ENCODE measurements at places on chromosomes 7 and 10.

GRCh38 chr10:47421057-47421952, 37.2 kb upstream of the ZNF488 start:
- H3K4me1 ChIP-seq: no peaks in the 10 kb centered on the region
- no peaks in the 10 kb centered on the region for H3K27me3 ChIP-seq
- no peak overlapping the region for H3K4me3 ChIP-seq
- H3K27ac ChIP-seq: no peak overlapping the region
- no peaks in the 10 kb centered on the region for H3K36me3 ChIP-seq

DNA sequence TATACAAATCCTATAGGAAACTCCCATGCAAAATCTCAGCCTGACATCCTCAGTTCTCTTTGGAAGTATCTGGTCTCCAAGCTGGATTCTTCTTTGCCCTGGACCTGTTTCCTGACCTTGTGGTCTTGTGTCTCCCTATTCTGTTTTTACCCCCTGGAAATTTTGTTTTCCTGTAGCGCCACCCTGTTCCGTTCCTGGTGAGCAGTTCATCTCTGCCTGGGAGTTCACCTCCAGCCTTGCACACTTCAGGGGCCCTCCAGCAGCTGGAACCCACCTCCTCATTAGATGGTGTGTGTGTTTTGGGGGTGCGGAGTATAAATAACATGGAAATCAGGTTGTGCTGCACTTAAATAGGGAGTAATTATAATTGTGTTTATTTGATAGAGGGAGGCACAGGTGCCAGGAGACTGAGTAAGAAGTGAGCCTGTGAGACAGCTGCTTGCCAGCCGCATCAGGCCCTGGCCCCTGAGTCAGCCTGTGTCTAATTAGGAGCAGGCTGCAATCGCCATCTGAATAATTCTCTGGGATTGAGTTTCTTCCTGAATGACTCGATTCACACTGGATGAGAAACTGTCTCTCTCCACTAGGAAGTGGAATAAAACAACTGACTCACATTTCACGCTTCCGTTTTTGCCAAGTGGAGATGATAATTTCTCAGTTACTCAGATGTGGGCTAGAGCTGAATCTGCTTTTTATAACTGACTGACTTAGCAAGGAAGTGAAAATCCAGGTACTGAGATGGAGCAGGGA, 69.4 kb upstream of the HECTD2 start:
- no peaks in the 10 kb centered on the region for H3K36me3 ChIP-seq
- DNase-seq: no peak
- no peak overlapping the region for H3K27ac ChIP-seq
- H3K4me3 ChIP-seq: no peak overlapping the region

DNA sequence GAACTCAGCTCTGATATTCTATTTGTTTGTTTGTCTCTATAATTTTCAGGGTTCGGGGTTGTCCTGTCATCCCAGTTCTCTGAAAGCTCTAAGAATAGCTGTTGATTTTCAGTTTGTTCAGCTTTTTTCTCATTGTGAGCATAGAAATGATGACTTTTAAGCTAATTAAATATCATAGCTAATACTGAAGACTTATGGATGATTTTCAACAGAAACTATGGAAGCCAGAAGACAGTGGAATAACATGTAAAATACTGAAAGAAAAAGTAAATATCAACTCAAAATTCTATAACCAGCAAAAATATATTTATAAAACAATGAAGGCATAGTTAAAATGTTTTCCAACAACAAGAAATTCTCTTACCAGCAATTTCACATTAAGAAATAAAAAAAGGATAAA, 96.4 kb upstream of the ETV1 start:
- H3K4me3 ChIP-seq: no peak overlapping the region
- H3K27me3 ChIP-seq: no peaks in the 10 kb centered on the region
- H3K27ac ChIP-seq: no peak overlapping the region
- no peaks in the 10 kb centered on the region for H3K36me3 ChIP-seq
- H3K4me1 ChIP-seq: no peaks in the 10 kb centered on the region
- no peak for DNase-seq

- H3K36me3 ChIP-seq: no peaks in the 10 kb centered on the region
- H3K27me3 ChIP-seq: no peaks in the 10 kb centered on the region
- H3K27ac ChIP-seq: no peak overlapping the region
- no peak for DNase-seq
These were observed 29.0 kb downstream of the ARHGAP22 start for GRCh38 chr10:48575901-48576300.

DNA sequence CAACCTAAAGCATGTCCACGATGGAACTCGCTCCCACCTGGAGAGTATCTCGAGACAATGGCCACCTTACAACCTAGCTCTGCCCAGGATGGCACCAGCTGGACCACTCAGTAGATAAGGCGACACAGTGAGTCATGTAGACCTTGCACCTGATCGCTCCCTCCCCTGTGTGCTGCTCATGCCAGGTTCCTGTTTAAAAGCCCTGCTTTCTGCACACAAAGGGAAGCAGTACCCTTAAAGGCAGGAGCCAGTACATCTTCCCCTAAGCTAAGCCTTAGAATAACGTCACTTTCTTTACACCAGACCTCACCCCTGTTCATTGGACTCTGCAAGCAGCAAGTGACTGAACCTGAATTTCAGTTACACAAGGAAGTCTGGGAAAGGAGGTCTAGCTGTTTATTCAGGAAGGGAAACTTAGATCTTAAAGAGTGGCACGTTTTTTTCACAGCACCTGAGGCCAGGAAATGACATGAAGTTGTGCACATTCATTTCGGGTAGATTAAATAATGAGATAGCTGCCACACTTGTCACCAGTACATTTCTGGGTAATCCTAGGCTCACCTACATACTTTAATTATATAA, 117.9 kb downstream of the MTPAP start:
- no peak overlapping the region for H3K27ac ChIP-seq
- no peaks in the 10 kb centered on the region for H3K27me3 ChIP-seq
- no peak for DNase-seq
- H3K4me3 ChIP-seq: no peak overlapping the region

GRCh38 chr7:152702-153391, 39.5 kb upstream of the FAM20C start:
- H3K27me3 ChIP-seq: no peaks in the 10 kb centered on the region
- no peaks in the 10 kb centered on the region for H3K36me3 ChIP-seq
- no peak overlapping the region for H3K27ac ChIP-seq
- H3K4me3 ChIP-seq: no peak overlapping the region
- H3K4me1 ChIP-seq: no peaks in the 10 kb centered on the region
- DNase-seq: no peak

DNA sequence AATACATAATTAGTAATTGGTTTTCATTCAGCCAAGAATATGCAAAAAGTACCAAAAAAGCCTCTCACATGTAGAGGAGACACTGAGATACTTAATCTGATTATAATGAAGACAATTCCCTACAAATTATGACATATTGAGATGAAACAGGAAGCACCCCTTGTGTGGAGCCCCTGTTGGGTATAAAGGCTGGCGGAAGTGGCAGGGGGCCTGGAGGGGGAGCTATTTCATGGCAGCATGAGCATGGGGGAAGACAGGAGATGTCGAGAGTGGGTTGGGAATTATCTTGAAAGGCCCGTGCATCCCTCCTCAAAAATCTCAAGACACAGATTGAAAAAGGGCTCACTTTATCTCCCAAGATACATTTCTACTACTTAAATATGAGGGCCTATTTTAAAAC, 96.9 kb downstream of the PIP4K2A start:
- no peaks in the 10 kb centered on the region for H3K36me3 ChIP-seq
- H3K27ac ChIP-seq: no peak overlapping the region
- no peak overlapping the region for H3K4me3 ChIP-seq
- H3K27me3 ChIP-seq: no peaks in the 10 kb centered on the region
- H3K4me1 ChIP-seq: no peaks in the 10 kb centered on the region

GRCh38 chr7:141731476-141732149, 6.5 kb upstream of the SSBP1 start:
- H3K27ac ChIP-seq: no peak overlapping the region
- no peak for DNase-seq
- H3K4me1 ChIP-seq: no peaks in the 10 kb centered on the region
- H3K36me3 ChIP-seq: no peaks in the 10 kb centered on the region
- no peak overlapping the region for H3K4me3 ChIP-seq

DNA sequence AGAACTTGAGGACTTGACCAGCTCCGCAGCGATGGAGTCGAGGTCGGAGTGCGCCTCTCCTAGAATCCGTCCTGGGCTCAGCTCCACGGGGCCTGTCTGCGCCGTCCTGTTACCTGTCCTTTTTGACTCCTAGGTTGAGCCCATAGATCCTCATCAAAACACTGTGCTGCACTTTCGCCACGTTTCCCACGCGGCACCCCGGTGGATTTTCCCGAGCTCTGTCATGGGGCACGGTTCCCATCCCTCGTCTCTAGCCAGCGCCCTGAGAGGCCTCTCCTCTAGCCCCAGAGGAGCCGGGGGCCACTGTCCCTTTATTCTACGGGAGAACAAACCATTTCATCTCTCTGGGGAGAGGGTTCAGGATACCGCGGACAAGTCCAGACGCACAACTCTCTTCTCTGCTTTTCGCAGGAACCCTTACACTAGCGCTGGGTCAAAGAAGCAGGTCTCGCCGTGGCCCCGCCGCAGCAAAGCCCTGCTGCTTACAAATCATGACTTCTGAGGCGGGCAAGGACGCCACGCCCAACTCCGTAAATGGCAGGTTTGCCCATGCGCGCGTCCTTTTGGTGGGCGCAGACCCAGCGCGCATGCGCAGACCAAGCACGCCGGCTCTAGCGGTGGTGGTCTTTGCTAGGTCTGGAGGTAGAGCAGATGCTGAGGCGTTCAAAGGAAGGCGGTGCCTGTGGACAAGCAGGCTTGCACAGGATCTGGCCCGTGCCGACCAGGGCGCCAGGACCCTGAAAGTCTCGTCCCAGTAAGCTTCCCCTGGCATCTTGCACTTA, 10.3 kb upstream of the ANKRD7 start:
- peak overlapping the region; percentile 43 for H3K4me3 ChIP-seq
- H3K36me3 ChIP-seq: no peaks in the 10 kb centered on the region
- no peaks in the 10 kb centered on the region for H3K4me1 ChIP-seq
- no peak overlapping the region for H3K27ac ChIP-seq
- peak; percentile 65 for DNase-seq

Measured in prostate gland (tissue), 2 donors.